NCI-H2029 (cell line): ENCODE measurements at places on chromosomes 6 and 20.

GRCh38 chr6:151808371-151809241 is 1.1 kb downstream of the ESR1 start:
- no peak for DNase-seq

DNA sequence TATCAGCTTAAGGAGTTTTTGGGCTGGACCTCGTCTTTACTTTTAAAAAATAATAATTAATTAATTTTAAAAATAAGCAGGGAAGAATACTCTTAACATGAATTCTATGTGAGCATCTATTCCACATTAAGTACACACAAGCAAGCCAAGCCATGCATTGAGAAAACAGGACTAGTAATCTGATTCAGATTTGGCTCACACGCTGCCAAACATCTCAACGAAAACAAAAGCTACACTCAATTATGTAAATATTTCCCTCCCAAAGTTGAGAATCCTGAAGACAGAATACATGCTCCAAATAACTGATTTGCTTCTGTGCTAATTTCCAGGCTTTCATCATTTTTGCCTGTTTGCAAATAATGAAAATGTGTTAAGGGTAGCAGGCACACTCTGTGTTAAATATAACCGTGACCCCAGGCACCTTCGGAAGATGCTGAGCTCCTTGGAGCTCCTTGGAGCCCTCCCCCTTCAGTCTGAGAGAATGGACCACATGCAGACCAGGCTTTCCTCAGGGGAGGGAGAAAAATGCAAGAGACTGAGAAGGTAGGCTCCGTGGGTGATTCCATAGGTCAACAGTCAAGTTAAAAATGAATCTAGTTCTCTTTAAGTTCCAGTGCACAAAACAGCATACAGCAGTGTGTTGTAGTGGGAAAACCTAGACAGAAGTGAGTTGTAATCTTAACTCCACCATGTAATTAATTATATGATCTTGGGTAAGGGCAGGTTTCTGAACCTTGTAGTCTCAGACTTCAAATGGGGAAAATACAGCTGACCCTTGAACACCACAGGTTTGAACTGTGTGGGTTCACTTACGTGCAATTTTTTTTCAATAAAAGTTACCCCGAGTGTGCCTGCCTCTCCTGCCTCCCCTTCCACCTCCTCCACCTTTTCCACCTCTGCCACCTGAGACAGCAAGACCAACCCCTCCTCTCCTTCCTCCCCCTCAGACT is 161.3 kb upstream of the RREB1 start:
- DNase-seq: no peak

GRCh38 chr20:1811621-1812498 is 83.3 kb upstream of the SIRPA start:
- DNase-seq: no peak

DNA sequence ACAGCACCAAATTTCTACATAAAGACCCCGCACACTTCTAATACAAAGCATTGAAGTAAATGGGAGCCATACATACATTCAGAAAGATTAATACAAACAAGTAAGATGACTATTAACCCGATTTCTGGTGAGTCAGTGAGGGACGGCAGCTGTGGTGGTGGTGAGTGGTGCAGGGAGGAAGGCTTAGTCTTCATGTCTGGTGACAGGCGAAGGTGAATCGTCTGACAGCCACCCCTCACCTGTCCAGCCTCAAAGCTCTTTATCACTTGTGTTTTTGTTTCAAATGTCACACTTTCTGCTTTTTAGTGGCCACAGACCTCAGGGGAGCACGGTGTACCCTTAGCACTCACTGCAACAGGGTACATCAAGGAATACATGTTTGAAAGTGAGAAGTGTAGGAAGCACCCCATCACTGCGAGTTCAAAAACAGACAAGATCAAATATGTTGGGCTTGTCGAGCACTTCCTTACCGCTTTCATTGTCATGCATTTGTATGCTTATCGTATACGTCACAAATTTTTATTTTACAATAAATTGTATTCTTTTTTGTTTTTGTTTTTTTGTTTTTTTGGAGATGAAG is 63.5 kb downstream of the IRF4 start:
- no peak for DNase-seq

DNA sequence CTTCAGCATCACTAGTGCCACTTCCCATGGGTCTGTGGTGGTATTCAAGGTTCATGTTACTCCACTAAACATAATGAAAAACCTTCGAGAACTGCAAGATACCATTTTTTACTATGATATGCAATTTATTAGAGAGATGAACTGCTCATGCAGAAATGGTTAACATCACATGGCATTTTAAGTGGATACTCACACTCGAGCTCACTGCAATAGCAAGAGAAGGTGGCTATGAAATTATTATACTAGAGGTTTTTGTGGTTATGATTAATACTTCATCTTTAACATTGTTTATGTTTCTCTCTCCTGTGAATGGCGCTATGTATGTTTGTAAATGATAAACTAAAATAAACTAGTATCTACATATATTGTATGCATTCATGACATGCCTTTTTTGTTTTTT is 35.1 kb downstream of the SCAF8 start:
- DNase-seq: no peak

DNA sequence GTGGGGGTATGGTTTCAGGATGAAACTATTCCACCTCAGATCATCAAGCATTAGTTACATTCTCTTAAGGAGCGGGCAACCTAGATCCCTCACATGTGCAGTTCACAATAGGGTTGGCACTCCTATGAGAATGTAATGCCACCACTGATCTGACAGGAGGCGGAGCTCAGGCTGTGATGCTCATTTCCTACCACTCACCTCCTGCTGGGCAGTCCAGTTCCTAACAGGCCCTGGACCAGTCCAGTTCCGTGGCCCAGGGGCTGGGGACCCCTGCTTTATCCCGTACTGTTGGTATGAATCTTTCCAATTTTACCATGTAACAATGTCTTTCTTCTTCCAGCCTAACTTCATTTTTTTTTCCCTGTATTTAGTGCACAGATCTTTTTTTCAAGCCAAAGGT is 94.9 kb downstream of the OGFRL1 start:
- DNase-seq: no peak

- no peak for DNase-seq
These were observed 5.7 kb downstream of the SOD2 start for GRCh38 chr6:159687341-159687740.

- no peak for DNase-seq
These were observed at the start of gene B3GAT2 for GRCh38 chr6:70956451-70957283. Gene B3GAT2 (minus strand): TSS chr6:70957060. CDS start chr6:70956429, 631 bp downstream.

GRCh38 chr20:6806275-6806674 is 38.8 kb downstream of the BMP2 start:
- no peak for DNase-seq

- no peak for DNase-seq
These were observed 339.9 kb upstream of the RNF217 start for GRCh38 chr6:124622351-124622750.

DNA sequence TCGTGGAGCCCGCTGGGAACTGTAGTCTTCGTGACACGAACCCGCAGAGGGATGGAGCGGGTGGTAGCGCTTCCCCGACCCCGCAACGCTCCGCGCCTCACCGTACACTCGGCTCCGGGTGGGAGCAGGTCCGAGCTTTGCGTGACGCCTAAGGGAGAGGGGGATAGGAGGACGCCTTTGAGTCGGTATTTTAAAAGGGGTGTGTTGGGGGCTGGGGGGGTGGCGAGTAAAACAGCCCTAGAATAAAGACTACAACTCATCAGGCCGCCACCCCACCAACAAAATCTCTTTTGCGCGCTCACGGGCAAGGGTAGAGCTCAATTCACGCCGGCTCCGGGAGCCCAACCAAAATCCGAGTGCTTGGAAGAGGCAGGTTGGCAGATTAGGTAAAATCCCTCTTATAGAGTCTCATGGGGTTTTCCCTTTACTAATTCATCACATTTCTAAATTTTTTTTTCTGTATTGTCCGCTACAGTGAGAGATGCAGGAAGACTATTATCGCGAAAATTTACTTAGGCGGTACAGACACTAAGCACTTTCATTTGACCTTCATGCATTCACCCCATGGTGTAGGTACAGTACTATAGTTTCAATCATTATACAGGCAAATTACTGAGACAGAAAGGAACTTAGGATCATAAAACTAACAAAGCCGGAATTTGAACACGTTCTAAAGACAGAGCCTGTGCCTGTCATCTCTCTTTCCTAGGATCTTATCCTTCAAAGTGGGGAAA is 706 bp upstream of the SNX14 start:
- no peak for DNase-seq

GRCh38 chr6:90905351-90905750 is 318.5 kb upstream of the MAP3K7 start:
- DNase-seq: no peak

GRCh38 chr20:12289465-12289864 is 371.8 kb downstream of the BTBD3 start:
- no peak for DNase-seq

DNA sequence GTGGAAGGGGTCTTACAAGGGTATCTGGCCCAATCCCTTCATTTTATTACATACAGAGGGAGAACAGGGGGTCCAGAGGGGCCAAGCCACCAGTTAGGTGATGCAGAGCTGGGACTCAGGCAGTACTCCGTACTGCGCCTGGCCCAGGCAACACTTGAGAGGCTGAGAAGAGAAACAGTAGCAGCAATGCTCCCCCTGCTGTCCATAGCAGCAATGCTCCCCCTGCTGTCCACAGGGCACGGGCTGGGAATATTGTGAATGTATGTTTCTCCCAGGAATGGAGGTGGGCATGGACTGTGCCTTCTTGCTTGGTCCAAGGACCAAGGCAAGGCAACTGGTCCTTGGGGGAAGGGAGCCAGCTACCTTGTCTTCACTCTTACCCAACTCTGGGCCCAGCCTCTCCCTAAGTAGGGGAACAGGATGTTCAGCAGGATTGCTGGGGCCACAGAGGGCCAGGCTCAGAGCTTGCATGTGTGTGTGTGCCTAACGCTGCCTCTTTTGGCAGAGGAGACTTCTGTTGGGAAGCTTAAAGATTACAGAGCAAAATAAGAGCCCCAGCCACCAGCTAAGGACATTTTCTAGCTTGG is 14.8 kb upstream of the FAM83C start:
- peak; percentile 9 for DNase-seq

- no peak for DNase-seq
These were observed 35.4 kb upstream of the PIM1 start for GRCh38 chr6:37134396-37135191.

GRCh38 chr6:11097476-11097875 is 3.8 kb downstream of the SMIM13 start:
- DNase-seq: no peak
